ENCODE measurements at places on chromosomes 11 and 22.

- H3K27me3 ChIP-seq = peaks cover 28% of the 10 kb centered on the region
- H3K36me3 ChIP-seq = no peaks in the 10 kb centered on the region
- H3K27ac ChIP-seq = no peak overlapping the region
Observed at GRCh38 chr22:25488244-25489020, 76.0 kb upstream of the GRK3 start.

DNA sequence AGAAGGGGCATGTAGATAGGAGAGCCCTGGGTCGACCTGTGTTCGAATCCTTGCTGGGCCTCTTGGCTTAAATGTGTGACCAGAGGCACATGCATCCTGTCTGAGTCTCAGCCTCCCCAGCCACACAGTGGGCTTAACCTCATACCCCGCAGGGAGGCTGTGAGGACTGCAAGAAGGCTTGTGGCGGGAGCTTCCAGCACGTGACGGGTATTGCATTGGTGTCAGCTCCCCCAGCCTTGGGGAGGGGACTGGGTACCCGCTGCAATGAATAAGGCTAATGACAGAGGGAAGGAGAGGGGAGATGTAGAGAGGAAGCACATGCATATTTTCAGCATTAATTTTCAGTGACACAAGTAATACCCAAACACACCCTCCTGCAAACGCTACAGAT is 8.1 kb downstream of the RASD2 start:
- H3K36me3 ChIP-seq = no peaks in the 10 kb centered on the region
- H3K27me3 ChIP-seq = peaks cover 11% of the 10 kb centered on the region
- H3K27ac ChIP-seq = no peak overlapping the region
- H3K4me1 ChIP-seq = peaks cover 7% of the 10 kb centered on the region
- DNase-seq = no peak

DNA sequence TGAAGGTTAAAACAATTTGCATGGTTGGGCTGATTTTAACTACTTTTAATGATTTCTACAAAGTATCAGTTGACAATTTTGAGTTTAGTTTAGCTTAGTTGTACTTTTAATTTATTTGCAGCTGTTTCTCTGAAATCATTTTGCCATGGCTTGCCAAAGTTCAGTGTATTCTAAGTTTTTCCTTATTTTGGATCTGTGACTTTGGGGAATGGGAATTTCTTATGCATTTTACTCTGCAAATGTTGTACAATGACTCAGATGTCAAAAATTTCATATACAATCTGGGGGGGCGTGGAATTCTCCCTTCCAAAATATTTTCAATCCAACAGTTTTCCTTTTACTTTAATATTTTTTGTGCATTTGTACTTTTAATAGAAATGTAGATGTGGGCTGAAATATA is 8.9 kb upstream of the DCHS1 start:
- H3K36me3 ChIP-seq = no peaks in the 10 kb centered on the region
- no peak overlapping the region for H3K27ac ChIP-seq
- no peaks in the 10 kb centered on the region for H3K4me1 ChIP-seq
- DNase-seq = no peak
- H3K27me3 ChIP-seq = no peaks in the 10 kb centered on the region

DNA sequence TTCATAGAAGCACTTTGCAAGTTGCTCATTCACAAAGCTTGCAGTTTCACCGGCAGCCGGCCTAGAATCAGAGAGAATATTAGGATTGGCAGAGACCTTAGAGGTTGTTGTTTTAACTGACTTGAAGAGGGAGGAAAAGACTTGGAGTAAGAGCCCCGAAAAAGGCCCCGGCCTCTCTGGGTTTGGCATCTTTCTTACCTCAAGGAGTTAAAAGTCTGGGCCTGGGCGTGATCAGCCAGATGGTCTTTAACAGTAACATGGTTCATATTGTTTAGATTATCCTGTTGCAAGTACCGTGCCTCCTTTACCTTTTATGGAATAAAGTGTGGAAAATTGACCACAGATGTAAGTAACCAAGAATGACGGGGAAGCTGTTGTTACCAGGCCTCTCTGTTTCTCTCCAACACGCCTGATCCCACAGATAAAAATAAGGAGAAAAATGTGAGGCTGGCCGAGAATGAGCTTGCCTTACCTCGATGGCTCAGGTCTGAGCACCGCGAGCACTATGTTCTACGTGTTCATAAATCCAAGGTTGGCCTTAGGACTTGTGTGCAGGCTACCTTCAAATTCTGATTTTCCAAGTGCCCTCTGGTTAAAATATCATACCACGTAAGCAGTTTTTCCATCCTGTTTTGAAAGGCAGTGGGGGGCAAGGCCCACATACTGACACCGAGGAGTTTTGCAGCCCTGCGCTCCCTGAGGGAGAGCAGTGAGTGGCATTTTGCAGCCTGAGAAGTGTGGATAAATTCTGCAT is 56.4 kb downstream of the PARVA start:
- no peaks in the 10 kb centered on the region for H3K27me3 ChIP-seq
- peaks cover 3% of the 10 kb centered on the region for H3K36me3 ChIP-seq
- H3K27ac ChIP-seq = peak overlapping the region; percentile 82
- H3K4me1 ChIP-seq = peaks cover 52% of the 10 kb centered on the region

DNA sequence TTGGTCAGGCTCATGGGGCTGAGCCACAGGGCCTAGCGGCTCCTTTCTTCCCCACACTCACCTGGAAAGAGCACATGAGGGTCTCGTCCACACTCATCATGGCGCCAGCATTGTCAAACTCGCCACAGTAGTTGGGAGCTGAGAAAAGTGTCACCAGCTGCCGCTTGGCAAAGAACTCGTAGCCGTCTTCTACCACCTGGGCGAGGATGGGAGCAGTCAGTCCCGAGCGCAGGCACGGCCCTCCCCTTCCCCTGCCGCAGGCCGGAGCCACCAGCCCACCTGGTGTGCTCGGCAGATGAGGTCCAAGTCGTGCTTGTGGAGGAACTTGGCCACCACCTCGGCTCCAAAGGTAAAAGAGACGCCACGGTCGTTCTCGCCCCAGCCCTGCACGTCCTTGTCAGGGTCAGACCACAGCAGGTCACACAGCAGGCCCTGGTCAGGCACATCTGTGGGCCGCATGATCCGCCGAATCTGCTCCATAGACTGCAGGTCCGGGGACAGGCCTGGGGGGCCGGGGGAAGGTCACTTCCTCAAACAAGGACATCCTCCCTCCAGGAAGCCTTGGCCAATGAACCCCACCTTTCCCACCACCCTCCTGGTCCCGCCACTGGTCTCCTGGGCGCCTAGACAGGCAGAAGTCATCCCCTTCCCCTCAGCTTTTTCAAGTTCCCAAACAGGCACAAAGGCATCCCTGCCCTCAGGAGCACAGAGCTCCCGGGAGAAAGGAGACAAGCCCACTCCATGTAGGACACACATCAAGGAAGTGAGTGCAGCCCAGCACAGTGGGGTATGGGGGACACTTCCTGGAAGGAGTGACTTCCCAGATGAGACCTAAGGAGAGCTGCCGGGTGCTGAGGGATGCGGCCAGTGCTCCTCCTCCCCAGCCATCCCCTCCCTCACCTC is 2.7 kb downstream of the PPP1CA start:
- no peak overlapping the region for H3K27ac ChIP-seq
- peaks cover 17% of the 10 kb centered on the region for H3K4me1 ChIP-seq
- H3K36me3 ChIP-seq = peaks cover 2% of the 10 kb centered on the region
- H3K27me3 ChIP-seq = no peaks in the 10 kb centered on the region
- no peak for DNase-seq
- no peak overlapping the region for H3K4me3 ChIP-seq

DNA sequence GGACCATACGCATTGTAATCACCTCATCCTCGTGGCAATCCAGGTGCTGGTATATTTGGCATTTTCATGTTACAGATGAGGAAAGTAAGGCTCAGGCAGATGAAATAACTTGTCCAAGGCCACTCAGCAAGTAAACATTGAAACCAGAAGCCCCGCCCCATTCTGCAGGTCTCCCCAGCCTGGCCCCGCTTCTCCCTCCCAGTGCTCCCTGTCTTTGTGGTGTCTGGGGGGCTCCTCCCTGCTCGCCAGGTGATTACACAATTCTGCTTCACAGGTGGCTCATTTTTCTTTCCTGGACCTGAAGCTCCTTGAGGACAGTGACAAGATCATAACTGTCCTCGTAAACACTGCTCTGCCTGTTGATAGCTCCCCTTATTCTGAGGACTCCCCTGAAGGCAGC is 531.5 kb upstream of the B3GAT1 start:
- H3K4me1 ChIP-seq = peaks cover 9% of the 10 kb centered on the region
- no peaks in the 10 kb centered on the region for H3K36me3 ChIP-seq
- no peak for DNase-seq
- no peaks in the 10 kb centered on the region for H3K27me3 ChIP-seq
- no peak overlapping the region for H3K27ac ChIP-seq
